ENCODE measurements at places on chromosomes 2 and 18.
A peak's percentile ranks its signal among the peaks of the same experiment; 100 is the strongest.

DNA sequence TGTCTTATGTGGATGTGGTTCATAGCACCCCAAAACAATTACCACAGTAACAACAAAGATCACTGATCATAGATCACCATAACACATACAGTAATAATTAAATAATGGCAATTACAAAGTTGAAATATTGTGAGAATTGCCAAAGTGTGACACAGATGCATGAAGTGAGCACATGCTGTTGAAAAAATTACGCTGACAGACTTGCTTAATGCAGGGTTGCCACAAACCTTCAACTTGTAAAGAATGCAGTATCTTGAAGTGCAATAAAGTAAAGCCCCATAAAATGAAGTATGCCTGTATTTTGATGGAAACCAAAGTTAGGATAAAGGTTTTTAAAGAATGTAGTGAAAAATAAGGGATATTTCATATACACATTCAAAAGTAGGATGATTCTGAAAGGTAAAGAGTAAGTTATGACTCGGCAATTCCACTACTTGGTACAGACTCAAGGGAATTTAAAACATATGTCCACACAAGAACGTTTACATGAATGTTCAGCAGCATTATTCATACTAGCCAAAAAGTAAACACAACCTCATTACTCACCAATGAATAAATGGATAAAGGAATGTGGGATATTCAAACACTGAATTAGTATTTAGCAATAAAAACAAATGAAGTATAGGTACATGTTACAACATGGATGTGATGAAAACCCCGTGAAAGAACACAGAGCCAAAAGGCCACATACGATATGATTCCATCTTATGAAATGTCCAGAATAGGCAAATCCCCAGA is 61.6 kb downstream of the SCN9A start:
- no peak for DNase-seq

- peak; percentile 46 for DNase-seq
Observed at GRCh38 chr2:150486539-150487484, 655 bp downstream of the RND3 start.

- DNase-seq, result no peak
Observed at GRCh38 chr18:59357928-59358327, 1.1 kb downstream of the LMAN1 start.

GRCh38 chr18:34951625-34952379 is 89.4 kb upstream of the MAPRE2 start:
- DNase-seq, result no peak

GRCh38 chr18:44799382-44799906 is 118.8 kb downstream of the SETBP1 start:
- no peak for DNase-seq

DNA sequence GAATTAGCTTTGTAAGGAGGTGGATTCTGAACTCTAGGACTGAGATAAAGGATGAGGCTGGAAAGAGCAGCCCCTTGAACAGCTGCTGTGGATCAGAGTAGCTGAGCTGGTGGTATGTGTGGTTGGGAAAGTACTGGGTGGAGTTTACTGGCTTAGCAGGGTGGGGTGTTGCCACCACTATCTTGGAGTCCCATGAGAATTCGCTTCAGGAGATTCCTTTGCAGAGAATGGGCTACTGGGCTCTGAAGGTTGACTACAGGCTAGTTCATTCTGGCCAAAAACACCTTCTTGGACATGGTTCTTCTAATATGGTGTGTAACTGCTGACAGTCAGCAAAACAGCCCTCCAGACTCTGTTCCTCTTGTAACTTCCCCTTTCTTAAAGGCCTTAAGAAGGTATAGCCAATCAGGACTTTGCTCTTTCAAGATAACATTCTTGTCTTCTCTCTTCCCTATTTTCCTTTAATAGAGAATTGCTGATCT is 52.7 kb downstream of the TET3 start:
- DNase-seq, result no peak

GRCh38 chr2:158407031-158407430 is 49.5 kb downstream of the CCDC148 start:
- DNase-seq, result no peak

GRCh38 chr2:25430556-25430955 is 88.8 kb upstream of the DNMT3A start:
- DNase-seq, result no peak

GRCh38 chr2:74186038-74186437 is 7.4 kb upstream of the MOB1A start:
- no peak for DNase-seq

GRCh38 chr18:55579501-55580270 is 8.3 kb downstream of the TCF4 start:
- DNase-seq, result no peak

DNA sequence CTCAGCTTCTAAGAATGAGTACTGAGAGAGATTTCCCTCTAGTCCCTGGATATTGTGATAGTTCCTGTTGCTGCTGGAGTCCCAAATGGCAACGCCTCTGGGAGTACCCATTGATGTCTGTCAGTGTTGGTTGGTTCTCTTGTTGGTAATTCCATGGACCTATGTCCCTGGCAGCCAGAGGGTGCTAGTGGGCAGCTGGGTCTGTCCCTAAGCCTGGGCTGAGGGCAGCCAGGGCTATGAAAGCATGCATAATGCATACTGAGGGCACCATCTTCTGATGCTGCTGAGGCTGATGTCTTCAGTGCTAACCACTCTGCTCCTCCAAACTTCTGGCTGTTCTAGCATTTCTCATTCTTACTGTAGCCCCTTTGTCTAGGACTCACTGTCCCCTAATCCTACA is 35.9 kb downstream of the NABP1 start:
- DNase-seq, result no peak

DNA sequence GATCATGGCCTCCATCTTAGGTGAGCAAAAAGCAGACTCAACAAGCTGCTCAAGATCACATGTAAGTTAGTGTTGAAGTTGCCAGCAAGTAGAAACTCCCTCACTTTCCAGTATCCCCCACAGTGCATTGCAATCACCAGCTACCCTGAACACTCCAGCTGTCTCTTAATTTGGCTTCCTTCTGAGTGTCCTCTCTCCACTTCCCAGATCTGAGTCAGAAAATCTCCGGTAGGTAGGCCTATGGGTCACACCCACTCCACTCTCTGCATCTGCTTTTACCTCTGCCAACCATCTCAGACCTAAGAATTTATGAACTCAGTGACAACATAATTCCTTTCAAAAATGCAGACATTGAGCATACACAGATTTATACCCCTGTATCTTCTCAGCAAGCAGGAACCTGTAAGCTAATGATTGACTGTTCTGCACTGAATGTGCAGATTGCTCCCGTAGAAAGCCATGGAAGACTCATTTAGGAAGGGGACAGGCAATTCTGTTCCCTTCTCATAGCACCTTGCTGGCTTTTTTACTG is 656.9 kb downstream of the EPHA4 start:
- no peak for DNase-seq

DNA sequence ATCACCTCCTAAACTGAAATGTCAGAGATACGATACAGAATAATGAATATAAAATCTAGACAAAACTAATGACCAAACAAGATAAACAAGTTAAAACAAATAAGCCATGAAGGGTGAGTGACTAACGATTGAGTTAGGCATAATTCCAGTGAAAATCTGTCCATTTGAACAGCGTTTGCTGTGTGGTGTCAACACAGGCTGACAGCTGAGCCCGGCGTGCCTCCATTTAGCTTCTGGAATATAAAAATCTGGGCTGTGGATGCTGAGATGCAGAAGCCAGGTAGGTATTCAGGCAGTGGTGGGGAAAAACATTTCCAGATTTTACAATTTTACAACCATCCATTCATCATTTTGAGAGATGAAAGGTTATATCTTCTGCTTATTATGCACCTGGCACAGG is 2041.4 kb upstream of the CELF4 start:
- DNase-seq, result no peak

DNA sequence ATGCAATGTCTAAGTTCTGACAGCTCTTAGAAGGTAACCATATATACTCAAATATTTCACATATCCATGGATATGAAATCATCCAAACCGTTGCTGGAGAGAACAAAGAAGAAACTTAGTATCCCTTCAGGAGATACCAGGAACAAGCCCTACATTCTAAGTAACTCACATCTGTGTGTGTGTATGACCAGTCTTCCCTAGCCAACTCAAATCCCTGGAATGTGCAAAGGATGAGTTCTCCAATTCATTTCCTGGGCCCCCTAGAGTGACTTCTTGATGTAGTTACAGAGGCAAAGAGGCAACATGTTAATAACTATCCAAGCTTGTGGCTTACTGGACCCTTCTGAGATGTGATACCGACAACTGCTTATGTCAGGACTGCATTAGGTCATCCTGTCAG is 20.1 kb downstream of the TPGS2 start:
- DNase-seq, result no peak

DNA sequence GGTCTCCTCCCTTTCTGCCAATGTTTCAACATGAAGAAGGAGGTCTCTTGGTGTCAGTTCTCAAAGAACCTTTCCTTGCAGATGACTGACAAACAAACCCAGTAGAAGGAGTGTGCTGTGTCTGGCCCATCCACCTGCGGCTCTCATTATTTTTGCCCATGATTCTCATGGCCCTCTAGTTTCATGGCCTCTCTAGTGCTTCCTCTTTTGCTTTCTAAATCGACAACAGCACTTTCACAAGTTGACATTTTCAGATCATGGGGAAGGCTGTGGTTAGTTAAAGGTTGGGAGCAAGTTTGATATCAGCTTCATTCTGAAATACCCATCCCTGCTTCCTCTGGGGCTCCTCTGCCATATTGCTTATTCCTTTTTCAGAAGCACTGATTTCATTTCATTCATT is 805.2 kb downstream of the SLC4A3 start:
- DNase-seq, result no peak

GRCh38 chr2:149819356-149819957 is 231.9 kb upstream of the MMADHC start:
- no peak for DNase-seq
